ENCODE measurements at places on chromosomes 1 and 21.

DNA sequence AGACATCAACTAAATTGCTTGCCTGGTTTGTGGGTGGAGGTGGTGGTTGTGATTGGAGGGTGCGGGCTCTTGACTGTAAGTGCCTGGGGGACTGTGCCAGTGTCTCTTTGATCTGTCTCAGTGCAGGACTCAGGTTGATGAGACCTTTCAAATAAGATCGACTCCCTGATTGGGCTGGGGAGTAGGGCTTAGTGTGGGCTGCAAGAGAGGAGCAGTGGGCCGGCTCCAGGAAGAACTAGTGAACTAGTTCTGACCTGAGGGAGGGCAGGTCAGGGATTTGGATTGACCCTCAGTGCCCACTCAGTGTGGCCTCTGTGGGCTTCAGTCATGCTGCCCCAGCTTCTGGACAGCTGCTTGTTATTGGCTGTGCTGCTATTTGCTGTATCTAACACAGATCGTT, 130.6 kb upstream of the CACNA1E start:
- no peak for DNase-seq

GRCh38 chr1:219476716-219477115, 136.2 kb downstream of the ZC3H11B start:
- no peak for DNase-seq

- DNase-seq: no peak
These were observed 70.6 kb upstream of the GJB5 start for GRCh38 chr1:34684266-34684665.

GRCh38 chr1:232037774-232038388, 411.3 kb downstream of the DISC1 start:
- DNase-seq: no peak

DNA sequence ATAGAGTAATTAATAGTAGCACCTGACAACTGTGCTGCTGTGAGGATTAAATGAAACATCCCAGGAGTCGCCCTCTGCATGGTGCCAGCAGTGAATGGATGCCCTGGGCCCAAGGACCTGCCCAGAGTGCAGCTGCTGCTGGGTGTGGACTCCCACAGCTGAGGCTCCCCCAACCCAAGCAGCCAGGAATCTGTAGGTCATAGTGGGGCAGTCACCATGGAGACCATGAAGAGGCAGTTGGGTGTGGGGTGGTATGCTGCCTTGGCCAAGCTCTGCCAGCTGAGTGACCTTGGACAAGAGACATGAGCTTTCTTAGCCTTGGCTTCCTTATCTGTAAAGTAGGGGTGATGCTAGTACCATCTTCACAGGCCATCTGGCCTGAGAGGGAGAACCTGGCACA, 9.4 kb downstream of the OLIG2 start:
- DNase-seq: no peak

- no peak for DNase-seq
These were observed 2.1 kb downstream of the SASS6 start for GRCh38 chr1:100130552-100131077.

- DNase-seq: no peak
These were observed 21.5 kb downstream of the EPHB2 start for GRCh38 chr1:22731924-22732720.

DNA sequence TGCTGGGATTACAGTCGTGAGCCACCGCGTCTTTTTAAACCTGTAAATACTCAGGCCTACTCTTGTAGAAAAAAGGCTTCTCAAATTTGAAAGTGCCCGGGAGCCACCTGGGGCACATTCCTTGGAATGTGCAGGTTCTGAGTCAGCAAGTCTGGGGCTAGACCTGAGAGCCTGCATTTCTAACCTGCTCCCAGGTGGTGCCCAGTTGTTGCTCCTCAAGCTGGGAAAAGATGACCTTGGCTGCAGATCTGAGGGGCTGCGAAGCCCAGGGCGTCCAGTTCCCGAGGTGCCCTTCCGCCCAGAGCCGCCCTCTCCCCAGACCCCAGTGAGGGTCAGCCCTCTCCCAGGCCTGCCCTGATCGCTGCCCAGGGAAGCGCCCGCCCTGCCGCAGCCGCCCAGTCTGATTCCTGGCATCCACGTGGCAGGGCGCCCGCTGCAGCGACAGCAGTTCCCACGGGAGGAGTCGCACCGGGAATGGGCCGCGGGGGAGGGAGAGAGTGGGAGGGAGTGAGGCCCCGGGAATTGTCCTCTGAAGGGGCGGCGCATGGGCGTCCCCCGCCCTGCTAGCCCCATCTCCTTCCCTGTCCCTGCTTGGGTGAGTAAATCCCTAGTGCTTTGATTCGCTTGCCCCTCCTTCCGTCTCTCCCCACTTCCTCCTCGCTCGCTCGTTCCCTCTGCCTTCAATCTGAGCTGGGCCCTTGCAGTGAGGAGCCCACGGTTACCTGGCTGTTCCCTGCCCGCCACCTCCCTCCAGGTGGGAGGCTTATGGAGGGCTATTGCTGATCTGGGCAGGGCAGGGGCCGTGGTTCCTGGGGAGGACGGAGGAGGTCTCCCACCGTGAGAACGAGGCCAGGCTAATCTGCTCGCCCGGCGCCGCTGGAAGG, 18.8 kb upstream of the TENT5B start:
- no peak for DNase-seq

GRCh38 chr1:231134624-231135023, 27.2 kb upstream of the TRIM67 start:
- DNase-seq: no peak

- peak; percentile 1 for DNase-seq
These were observed 746 bp upstream of the LAMC1 start for GRCh38 chr1:183022202-183023145.

DNA sequence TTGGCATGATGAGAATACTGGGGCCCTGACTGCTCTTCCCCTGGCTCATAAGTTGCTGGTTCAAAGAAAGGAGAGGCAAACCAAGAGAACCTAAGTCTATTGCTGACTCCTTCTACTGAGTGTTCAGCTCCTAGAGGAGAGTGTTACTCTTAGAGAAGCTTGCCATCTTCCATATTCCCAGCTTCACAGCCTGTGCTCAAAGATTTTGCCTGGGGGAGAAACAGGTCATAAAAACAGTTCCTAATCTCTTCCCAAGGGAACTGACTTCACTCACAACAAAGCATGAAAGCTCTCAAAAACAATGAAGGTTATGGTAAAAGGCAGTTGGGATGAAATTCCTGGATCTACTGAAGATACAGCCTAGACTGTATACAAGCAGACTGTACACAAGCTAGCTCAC, 37.1 kb downstream of the LRRC40 start:
- no peak for DNase-seq

DNA sequence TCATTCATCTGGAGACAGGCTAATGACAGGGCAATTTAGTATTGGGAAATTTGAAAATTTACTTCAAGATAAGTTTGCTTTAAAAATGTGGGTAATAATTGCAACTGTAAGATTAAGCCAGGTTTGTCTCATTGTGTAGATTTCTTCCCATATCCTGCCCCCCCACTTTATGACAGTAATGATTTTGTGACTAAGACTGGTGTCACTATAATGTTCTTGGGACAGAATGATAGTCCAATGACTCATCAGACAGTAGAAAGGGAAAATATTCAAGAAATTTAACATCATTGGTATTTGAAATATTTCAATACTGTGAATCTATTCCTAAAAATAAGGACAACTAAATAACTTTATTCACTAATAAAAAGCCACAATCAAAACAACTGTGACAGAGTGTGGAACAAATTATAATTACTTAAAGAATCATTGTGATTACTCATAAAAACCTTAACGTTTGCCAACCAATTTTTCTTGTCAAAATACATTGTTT, 36.7 kb downstream of the FH start:
- DNase-seq: no peak

GRCh38 chr1:13864760-13865159, 164.8 kb downstream of the PRDM2 start:
- DNase-seq: no peak

- DNase-seq: no peak
These were observed 22.9 kb upstream of the WARS2 start for GRCh38 chr1:119163396-119163795.

Measured in CD4-positive, alpha-beta T cell treated with Interleukin-6 at 100 ng/mL for 8 hours (primary cell).